ENCODE measurements at places on chromosomes 12 and 14.

DNA sequence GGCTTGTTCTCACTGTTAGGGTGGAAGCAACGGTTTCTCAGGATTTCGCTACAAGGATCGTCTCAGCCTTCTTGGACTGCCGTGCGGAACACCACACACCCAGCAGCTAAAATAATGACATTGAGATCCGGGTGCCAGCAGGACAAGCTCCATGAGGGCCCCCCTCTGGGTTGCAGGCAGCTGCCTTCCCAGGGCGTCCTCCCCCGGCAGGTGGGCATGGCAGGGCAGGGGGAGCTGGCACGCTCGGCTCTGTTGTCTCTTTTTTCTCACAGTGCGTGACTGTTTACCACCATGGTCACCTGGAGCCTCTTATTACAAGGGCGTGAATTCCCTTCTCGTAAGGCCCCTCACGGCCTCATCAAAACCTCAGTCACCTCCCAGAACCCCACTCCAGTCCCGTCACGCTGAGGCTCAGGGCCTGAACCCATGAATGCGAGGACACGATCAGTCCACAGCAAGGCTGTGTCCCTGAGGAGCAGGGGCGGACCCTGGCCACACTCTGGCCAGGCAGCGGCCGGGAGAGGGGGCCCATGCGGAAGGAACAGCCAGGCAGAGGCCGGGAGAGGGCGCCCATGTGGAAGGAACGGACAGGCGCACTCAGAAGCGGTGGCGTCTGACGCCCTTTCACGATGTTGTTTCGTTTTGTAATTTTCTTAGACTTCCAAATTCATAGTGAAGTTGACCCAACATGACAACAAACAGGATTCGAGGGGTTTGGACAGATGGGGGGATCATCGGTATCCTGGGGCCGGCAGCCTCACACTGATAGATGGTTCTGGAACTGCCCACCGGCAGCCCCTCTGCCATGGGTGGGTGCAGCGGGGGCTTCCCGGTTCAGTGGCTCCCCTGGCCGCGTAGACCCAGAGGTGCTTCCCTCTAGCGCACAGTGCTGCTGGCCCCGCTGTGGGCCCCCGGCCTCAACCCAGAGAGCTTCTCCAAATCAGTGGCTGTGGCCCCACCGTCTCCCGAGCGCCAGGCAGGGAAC lies 10.0 kb downstream of the LRCOL1 start:
- DNase-seq: no peak

DNA sequence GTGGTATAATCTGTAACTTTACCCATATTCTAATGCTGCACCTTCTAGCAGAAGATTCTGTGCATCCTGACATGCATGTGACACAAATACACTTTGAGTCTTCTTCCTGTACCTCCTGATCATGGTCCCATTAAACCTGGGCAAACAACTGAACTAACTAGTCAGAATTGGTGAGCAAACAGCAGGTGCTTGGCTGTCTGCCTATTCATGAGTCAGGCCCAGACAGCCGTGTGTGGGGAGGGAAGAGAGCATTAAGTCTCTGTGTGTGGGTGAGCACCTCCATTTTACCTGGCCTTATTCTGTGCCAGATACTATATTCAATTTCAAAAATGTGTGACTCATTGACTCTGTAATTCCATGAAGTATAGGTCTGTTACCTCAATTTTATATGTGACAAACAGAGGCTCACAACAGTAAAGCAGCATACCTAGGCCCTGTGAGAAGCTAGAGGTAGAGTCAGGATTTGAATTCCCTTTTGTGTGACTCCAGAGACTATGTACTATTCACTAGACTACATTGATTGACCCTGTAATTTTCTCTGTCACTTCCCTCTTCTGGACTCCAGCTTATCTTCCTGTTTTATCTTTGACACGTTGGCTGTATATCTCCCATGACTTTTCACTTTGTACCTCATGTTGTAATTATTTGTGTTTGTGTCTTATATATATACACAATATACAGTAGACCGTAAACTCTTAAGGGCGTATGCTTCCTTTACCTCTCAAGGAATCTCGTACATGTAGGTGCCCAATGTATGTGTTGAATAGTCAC lies 32.2 kb downstream of the SUSD6 start:
- DNase-seq: no peak

DNA sequence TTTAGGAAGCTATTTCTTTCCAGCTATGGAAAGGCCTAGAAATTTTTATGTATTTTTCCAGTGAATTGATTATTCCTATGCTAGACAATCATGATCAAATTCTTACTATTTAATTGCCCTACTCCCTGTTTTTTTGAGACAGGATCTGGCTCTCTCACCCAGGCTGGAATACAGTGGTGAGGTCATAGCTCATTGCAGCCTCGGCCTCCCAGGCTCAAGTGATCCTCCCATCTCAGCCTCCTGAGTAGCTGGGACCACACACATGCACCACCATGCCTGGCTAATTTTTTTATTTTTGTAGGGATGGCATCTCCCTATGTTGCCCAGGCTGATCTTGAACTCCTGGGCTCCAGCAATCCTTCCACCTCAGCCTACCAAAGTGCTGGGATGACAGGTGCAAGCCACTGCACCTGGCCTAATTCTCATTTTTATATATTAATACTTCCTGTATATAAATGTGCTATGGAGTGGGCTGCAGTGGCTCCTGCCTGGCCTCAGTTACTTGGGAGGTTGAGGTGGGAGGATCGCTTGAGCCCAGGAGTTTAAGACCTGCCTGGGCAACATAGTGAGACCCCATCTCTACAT lies 16.0 kb upstream of the MDM2 start:
- no peak for DNase-seq

GRCh38 chr14:68945190-68945584 lies 33.9 kb downstream of the ACTN1 start:
- no peak for DNase-seq

Measured in HS-27A (cell line).